K562 (cell line): ENCODE measurements at places on chromosomes 16 and 17. TPM values are rescaled to one million over a fixed set of nuclear protein-coding genes. Genes with fewer than 3 reads are reported as not detected.
A peak's percentile ranks its signal among the peaks of the same experiment; 100 is the strongest.

DNA sequence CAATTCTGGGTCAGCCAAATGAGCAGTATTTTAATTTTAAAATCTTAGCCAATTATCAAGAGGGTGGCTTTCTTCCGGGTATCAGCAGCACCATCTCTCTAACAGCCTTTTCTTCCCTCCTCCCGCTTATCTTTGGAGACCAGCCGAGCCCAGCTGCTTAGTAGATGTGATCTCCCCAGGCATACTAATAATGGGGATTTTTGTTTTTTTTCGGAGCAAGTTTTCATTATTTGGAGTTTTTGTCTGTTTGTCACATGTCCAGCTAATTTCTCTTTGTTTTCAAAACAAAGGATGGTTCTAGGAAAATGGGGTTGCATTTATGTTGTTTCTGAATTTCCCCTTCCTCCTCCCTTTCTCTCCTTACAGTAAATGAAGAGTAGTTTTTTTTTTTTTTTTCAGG lies 170.5 kb upstream of the MPHOSPH6 start:
- no peak for DNase-seq

DNA sequence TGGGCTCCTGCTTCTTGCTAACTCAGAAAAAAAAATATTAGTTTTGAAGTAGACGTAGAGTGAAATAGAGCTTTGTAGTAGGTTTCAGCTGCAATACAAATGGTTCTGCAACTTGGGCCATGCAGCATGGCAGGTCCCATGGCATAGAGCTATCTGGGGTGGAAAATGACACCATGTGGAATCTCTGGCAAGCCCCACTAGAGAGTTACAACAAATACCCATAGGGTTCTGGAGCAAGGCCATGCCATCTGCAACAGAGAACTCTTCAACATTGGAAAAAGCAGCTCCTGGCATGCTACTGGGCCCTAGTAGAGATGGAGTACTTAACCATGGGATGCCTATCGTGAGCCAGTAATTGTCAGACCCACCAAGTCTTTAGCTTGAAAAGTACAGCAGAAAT lies 25.3 kb upstream of the RBBP6 start:
- DNase-seq: no peak

DNA sequence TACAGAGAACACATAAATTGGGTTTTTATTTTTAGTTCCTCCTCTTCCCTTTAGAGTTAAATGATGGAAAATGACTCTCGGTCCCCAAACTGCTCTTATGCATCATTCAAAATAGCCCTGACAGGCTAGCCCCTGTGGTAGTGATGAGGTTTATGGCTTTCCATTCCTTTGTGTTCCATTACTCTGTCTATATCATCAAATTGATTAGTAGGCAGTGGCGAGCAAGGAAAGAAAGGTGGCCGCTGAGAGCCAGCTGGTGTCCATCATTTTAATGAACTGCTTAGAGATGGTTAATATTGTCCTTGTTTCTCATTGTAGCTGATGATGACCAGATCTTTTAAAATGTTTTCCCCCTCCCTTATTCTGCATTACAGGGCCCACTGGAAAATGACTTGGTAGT lies 179.5 kb downstream of the PHKB start:
- no peak for DNase-seq

DNA sequence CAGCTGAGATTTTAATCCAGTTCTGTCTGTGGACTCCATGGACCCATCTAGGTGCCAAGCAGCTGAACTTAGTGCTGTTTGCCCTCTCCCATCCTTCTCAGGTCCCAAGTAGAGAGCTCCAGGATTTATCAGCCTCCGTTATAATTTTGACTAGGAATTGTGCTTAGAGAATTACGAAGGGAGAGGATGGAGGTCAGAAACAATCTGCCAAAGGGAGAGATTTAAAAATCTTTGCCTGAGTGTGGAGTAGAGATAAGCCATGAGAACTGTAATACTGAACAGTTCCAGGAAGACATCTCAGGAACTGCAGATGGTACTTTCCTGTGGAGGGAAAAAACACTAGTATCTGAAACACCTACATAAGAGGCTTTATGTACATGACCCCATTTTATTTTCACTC lies 27.0 kb downstream of the CEP95 start:
- no peak for DNase-seq

- DNase-seq: peak; percentile 88
These were observed 23.6 kb upstream of the KRT17 start for GRCh38 chr17:41647940-41648410.

GRCh38 chr17:80795754-80796153 lies 195.9 kb upstream of the CHMP6 start:
- DNase-seq: no peak

The CCL8 gene
- not detected in 2 replicates for polyA plus RNA-seq

The ZFP3 gene
- not detected in 2 replicates for polyA plus RNA-seq
